ENCODE measurements at places on chromosomes 3 and 15.

DNA sequence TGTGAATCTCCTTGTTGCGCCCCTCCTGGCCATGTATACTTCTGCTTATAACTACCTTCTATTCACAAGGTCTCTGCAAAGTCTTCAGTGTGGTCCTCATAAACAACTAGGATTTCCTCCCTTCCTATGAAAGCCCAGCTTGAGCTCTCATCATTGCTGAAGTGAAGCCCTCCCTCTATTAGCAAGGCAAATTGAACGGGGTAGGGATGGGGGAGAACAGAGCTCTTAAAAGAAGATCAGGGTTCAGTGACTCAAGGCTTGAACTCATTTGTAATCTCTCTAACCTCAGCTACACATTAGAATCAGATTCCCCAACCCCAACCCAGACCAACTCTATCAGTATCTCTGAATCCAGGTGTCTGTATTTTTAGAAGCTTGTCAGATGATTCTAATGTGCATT, 88.3 kb upstream of the ST8SIA2 start:
- DNase-seq, result no peak

DNA sequence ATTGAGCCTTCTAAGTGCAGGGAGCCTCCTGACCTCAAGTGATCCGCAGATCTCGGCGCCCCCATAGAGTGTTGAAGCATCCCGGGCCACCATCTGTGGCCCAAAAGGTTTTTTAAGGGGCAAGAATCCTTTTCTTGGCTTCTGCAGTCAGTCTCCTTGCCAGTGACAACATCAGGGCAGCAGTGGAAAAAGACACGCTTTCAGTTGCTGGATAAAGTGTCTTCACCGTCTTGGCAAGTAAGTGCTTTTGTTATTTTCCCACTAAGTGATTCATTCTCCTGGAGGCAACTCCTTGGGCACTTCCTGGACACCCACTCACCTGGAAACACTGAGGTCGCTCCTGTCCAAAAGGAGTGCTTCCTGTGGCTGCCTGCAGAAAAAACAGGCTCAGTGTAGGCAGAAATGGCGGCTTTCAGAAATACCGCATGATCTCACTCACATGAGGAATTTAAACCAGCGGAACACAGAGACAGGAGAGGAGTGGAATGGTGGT, 71.7 kb upstream of the ABHD2 start:
- no peak for DNase-seq

DNA sequence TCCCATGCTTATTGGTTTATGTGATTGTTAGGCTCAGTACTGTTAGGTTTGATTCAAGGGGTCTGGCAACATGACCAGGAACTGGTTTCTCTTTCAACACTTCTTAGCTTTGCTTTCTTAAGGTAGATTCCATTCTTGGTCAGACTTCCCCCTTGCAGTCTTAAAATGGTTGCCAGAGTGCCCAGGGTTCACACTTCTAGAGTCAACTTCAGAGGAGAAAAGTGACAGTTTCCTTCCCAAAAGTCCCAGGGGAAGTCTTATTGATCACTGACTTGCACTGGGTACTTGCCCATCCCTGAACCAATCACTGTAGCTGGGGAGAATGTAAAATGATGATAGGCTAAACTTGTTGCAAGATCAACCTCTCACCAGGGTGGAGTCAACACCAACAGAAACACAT, 14.1 kb downstream of the MGLL start:
- DNase-seq, result no peak

DNA sequence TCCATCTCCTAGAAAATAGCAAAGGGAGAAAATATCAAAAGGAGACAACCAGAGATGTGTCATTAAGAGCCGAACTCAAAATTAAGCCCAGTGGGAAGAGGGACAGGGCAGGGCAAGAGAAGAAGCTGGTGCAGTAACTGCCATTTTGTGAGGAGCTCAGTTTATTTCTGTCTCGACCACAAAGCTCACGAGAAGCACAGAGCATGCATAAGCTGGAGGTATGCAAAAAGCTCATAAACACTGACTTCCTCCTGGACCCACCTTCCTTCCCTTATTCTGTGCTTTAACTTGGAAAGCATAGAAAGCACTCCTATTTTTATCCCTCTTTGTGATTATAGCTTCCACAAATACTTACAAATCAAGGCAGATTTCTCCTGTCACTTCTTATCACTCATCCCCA, 81.3 kb downstream of the DGKG start:
- no peak for DNase-seq

GRCh38 chr15:95968856-95969255, 361.6 kb upstream of the NR2F2 start:
- DNase-seq, result no peak

DNA sequence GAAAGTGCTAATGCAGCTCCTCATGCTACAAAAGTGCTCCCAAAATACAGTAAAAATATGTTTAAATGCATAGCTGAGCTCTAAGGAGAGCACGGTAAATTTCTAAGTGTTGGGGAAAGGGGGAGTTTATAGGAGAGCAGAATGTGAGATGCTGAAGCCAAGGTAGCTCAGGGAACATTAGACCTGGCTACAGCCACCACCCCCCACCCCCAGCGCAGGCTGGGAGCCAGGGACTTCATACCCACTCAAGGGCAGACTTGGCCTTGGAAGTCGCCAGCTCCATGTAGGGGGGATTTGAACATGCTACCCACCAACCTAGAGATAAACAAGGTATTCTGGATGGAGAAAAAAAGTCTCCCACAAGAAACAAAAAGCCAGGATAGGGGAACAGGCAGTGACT, 142.2 kb downstream of the MEGF11 start:
- no peak for DNase-seq
